ENCODE measurements at places on chromosomes 11 and 22.
A peak's percentile ranks its signal among the peaks of the same experiment; 100 is the strongest.

DNA sequence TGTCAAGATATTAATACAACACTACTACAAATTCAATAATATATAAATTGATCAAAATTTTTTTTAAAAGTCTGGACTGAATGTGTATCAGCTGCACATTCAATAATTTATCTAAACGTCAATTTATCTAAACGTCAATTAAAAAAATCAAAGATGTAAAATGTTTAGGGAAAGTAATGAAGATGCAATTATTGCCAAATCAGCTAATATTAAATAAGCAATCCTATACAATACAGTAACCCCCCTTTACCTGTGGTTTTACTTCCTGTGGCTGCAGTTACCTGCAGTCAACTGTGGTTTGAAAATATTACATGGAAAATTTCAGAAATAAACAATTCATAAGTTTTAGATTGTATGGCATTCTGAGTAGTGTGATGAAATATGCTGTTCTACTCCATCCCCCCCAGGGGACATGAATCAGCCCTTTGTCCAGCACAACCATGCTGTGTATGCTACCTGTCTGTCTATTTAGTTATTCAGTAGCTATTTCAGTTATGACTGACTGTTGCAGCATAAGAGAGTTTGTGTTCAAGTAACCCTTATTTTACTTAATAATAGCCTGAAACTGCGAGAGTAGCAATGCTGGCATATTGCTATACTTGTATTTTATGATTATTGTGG is 72.2 kb downstream of the CWF19L2 start:
- DNase-seq: peak; percentile 21

- no peak for DNase-seq
These were observed 136.3 kb downstream of the SHANK2 start for GRCh38 chr11:71115770-71116692.

GRCh38 chr11:56948991-56949515 is 39.7 kb upstream of the OR5AK2 start:
- no peak for DNase-seq

GRCh38 chr22:48234011-48234410 is 1471.6 kb downstream of the TBC1D22A start:
- DNase-seq: no peak

GRCh38 chr22:44405661-44406060 is 92.4 kb downstream of the RTL6 start:
- no peak for DNase-seq

GRCh38 chr11:12827929-12828812 is 153.9 kb downstream of the TEAD1 start:
- DNase-seq: no peak

DNA sequence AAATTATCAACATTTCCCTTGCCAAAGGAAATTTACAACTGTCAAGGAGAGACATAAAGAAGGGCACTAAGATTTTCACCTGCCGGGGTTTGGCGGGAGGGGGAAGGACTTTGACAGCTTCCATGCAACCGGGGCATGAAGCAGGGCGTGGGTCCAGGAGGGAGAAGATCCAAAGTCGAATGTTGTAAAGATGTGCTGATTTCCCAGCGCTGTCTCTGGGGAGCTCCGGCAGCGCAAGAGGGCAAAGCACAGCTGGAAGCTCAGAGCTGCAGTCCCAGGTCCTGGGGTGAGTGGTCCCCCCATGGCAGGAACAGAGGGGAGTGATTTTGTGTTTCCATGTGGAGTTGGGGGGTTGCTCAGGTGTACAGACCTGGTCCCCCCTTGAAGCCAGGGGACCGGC is at the start of gene MS4A10:
MS4A10 (plus strand) TSS at position 198 of the 400 bp plus-strand sequence. CDS start 5,003 bp downstream, outside the sequence.
- no peak for DNase-seq

GRCh38 chr11:14973621-14974514 is 1.7 kb upstream of the CALCA start:
- no peak for DNase-seq

- DNase-seq: no peak
These were observed 255 bp upstream of the SYNGR1 start for GRCh38 chr22:39349506-39349966.

GRCh38 chr11:131136486-131136885 is 220.2 kb upstream of the SNX19 start:
- no peak for DNase-seq

- no peak for DNase-seq
These were observed 4.4 kb upstream of the RNF169 start for GRCh38 chr11:74744277-74744676.

DNA sequence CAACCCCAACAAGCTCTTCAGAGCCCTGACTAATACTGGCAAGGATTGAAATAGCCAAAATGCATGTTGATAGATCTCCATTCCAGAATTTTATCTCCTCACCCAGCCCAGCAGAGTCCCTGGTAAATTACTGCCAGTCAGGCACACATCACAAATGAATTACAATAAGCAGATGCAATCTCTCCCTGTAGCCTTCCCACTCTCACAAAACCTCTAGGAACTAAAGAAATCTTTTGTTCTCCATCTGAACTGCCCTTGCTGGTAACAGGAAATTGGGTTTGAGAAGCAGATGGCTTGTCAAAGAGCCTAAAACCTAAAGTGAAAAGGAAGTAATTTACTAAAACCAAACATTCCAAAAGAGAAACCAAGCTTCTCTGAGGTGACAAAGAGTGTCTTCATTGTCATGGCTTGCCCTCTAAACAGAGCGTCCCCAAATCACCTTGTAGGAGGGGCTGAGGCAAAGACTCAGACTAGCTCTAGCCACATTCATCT is 59.5 kb downstream of the FAM168A start:
- no peak for DNase-seq

GRCh38 chr11:88531831-88532230 is 194.3 kb upstream of the CTSC start:
- DNase-seq: no peak

GRCh38 chr11:78044706-78045105 is 19.0 kb upstream of the THRSP start:
- no peak for DNase-seq

GRCh38 chr22:47398491-47398890 is 636.0 kb downstream of the TBC1D22A start:
- no peak for DNase-seq

DNA sequence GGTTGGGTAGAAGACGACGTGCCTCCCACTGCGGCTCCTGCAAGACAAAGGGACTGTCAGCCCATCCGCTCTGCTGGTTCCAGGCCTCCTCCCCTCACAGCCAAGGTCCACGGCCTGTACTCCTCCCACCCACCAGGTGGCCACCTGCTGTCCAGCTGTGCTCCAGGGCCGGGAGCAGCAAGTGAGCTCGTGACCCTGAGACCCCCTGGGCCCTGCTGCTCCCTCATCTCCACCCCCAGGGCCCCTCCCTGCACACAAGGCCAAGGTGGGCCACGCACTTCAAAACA is 27.4 kb downstream of the TSPAN4 start:
- DNase-seq: no peak

- no peak for DNase-seq
These were observed 341.6 kb downstream of the CTTN start for GRCh38 chr11:70739811-70740487.

- DNase-seq: peak; percentile 35
These were observed 3.3 kb upstream of the RAG1 start for GRCh38 chr11:36564376-36565030.

DNA sequence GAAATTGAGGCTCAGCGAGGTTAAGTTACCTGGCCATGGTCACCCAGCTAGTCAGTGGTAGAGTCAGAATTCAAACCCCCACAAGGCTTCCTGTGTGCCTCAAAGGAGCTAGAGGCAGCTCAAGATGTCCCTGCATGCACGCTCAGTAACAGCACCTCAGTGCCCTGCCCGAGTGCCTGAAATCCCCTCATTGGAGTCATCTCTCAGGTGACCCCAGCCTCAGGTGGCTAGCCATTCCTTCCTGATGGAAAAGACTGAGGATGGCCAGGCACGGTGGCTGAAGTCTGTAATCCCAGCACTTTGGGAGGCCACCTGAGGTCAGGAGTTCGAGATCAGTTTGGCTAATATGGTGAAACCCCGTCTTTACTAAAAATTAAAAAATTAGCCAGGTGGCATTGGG is 36.9 kb downstream of the LIF start:
- no peak for DNase-seq

DNA sequence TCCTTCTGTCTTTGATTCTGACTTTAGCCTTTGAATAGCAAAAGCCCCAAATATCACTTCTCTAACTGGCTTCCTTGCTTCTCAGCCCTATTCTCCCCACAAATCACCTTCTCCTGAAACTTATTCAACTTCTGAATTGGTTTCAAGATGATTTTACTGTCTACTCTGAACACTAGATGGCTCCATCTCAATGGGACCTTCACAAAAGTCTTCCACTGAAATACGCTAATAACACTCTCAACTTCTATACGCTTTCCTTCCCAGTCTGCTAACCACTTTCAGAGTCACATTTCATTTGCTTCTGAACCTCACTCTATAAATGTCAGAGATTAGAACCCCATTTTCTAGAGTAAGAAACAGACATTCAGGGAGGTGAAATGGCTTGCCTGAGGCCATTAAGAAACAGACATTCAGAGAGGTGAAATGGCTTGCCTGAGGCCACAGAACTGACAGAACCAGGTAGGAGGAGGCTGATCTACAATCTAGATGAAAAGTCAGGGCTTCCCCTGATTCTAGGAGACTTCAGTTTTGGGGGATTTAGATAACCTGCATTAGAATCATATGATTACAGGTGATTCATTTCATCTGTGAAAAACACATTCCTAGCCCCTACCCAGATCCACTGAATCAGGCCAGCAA is 20.6 kb downstream of the MORC2 start:
- peak; percentile 30 for DNase-seq

- no peak for DNase-seq
These were observed 114.6 kb upstream of the THY1 start for GRCh38 chr11:119537306-119538253.

- no peak for DNase-seq
These were observed 1035.8 kb downstream of the TBC1D22A start for GRCh38 chr22:47798229-47798628.

DNA sequence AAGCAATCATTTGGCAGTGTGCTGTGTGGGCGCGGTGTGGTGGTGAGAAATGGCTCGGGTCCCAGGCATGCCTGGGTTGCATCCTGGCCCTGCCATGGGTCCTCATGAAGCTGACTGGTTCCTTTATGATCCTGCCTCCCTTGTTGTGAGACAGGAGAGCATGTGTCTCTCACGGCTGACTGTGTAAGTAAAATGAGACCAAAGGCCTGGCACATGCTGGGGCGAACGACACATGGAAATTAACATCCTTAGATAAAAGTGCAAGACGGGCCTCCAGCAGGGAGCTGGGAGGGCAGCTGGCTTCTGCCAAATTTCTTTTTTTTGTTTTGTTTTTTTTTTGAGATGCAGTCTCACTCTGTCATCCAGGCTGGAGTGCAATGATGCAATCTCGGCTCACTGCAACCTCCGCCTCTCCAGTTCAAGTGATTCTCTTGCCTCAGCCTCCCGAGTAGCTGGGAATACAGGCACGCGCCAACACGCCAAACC is 9.4 kb upstream of the FBLN1 start:
- peak; percentile 32 for DNase-seq

- no peak for DNase-seq
These were observed 44.3 kb upstream of the ADORA2A start for GRCh38 chr22:24383061-24383460.

GRCh38 chr22:46198274-46198673 is 47.9 kb downstream of the PPARA start:
- DNase-seq: no peak
